Stimulated activated CD4-positive, alpha-beta T cell treated with anti-CD3 and anti-CD28 coated beads, Interleukin-12 subunit alpha, Interleukin-12 subunit beta, amount 100 ng/mL, for 4 hours (primary cell): ENCODE measurements at places on chromosomes 16 and 17.
A peak's percentile ranks its signal among the peaks of the same experiment; 100 is the strongest.

DNA sequence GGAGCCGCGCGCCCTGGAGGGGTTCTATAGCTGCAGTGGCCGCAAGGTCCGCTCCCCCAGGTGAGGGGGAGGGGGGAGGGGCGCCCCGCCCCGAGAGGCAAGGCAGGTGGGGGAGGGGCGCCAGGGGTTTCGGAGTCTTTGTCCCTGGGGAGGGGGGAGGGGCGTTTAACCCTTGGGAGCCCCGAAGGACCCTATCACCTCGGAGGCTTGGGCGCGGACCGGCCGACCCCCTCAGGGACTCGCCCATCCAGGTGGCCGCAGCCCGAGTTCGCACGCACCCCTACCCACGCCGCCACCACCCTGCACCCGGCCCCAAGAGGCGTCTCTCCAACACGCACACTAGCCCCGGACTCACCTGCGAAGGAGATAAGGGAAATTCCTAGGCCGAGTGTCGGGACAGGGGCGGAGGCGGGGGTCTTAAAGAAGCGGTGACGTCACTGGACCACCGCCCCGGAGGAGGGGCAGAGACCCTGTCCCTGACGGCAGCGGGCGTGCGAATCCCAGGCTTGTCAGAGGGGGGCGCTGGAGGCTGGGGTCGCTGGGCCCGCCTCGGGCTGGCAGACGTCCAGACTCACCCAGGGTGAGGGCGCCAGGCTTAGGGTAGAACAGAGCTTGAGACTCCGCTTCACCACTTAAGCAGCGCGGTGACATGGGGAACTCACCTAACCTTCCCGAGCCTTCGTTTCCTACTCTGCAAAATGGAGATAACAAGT is at the start of gene CLDN6:
TSS of gene CLDN6 (minus strand) at position 390 of the 713 bp plus-strand sequence. CDS start 2,162 bp downstream, outside the sequence.
- DNase-seq: no peak

DNA sequence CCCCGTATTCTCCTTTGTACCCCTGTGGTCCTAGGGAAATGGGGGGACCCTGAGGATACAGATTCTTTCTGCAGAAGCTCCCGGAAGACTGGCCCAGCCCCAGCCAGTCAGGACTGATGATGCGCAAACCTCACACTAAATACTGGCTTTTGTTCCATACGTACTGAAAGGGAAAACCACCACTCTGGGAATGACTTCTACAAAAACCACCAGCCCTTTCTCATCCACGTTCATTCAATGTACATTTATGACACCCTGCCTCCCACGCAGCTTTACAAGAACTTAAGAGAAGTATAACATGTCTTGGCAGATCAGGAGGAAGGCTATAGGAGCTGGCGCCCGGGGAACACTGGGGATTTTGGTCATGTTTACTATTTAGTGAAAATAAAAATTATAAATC is 70.6 kb downstream of the MARCHF10 start:
- DNase-seq: no peak

GRCh38 chr17:66929591-66929990 is 34.9 kb upstream of the CACNG4 start:
- DNase-seq: no peak

DNA sequence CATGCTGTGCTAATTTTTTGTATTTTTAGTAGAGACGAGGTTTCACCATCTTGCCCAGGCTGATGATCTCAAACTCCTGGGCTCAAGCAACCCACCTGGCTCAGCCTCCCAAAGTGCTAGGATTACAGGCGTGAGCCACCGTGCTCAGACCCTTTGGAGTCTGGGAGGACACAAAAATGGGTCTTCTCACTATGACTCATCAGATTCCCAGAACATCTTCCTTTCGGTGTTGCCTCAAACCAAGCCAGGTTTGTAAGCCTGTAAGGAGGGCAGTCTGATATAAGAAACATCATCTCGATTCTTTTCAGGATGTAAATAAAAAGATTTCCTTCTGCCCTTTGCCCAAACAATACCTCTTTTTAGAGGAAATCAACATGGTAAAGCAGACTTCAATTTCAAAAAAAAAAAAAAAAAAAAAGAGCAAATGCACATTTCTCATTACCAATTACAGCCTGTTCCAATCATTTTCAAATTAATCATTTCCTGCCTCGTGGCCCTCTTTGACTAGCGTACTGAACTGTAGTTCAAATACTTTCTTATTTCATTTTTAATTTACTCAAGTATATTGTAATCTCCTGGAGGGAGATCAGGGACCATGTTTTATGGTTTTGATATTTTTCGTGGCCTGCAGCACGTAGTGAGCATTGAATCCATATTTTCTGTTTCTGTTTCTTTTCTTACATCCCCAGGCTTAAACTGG is 409.6 kb downstream of the GRIN2A start:
- no peak for DNase-seq

DNA sequence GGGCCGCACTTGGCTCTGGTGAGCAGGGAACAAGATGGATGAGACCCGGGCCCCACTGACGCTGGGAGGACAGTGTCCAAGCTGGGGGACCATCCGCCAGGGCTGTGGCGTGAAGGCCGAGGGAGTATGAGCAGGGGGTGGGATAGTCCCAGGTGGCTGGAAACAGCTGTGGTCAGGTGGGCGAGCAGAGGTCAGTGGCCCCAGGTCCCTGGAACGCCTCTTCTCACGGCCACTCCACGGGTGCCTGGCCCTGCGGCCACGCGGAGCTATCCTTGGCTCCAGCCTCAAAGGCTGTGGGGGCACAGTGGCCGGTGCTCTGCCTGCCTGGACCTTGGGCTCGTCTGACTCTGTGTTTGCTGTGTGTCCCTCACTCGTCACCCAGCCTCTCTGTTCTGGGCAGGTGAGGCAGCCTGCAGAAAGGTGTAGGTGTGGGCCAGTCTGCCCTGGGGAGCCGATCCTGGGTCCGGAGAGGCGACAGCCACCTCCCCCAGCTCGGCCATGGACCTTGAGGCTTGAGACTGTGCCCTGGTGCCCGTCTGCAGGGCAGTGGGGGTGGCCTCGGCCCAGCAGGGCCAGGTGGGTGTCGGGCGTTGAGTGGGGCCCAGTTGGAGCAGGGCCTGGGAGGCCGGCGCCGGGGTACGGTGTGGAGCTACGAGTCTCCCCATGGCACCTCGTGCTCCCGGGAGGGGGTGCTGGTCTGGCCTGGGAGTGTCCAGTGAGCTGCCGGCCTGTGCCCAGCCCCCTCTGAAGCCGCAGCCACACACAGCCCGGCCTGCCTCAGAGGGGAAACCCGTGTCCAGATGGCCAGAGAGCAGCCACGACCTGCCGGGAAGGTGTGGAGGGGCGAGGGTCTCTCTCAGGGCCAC is 10.0 kb downstream of the CACNA1H start:
- no peak for DNase-seq

GRCh38 chr17:18257982-18258355 is 569 bp downstream of the FLII start:
- peak; percentile 37 for DNase-seq

- no peak for DNase-seq
Observed at GRCh38 chr17:50096758-50097157, 1.6 kb downstream of the PDK2 start.

DNA sequence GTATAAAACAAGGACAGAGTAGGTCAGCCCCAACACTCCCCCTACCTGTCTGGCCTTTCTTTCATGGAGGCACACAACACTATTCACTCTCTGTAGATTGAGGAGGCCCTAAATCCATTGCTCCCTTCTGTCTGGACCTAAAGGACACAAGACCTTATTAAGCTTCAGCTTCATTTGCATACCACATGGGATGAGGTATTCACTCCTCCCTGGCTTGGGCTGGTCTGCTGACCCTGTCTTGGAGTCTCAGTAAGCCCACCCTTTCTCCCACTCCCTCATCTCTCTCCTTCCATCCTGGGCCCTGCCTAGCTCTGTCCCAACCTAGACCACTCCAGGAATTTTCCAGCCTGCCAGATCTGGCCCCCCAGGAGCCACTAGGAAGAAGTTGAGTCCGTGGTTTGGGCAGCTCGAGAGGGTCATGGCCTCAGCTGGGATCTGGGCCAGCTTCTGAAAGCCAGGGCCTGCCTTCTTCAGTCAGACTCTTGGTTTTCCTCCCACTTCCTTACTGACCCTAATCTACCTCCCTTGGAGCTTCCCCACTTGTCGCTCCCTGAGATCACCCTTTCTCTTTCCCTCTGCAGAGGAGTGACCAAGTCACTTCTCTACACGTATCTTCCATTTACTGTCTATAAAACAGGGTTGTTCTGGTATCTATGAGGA is 6.5 kb upstream of the LLGL1 start:
- no peak for DNase-seq

- peak; percentile 25 for DNase-seq
Observed at GRCh38 chr16:81873843-81874752, 95.0 kb downstream of the PLCG2 start.

DNA sequence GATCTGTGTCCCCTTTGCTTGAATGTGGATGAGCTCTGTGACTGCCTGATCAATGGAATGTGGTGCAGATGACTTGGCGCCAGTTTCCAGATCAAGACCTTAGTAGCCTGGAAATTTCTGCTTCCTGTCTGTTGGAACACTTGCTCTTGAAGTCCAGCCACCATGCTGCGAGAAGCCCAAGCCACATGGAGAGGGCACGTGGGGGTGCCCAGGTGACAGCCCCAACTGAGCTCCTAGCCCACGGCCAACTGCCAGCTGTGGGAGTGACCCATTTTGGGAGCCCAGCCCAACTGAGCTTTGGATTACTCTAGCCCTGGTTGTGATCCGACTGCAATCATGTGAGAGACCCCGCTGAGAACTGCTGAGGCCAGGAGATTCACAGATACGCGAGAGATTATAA is 3.3 kb upstream of the ITGAM start:
- no peak for DNase-seq

DNA sequence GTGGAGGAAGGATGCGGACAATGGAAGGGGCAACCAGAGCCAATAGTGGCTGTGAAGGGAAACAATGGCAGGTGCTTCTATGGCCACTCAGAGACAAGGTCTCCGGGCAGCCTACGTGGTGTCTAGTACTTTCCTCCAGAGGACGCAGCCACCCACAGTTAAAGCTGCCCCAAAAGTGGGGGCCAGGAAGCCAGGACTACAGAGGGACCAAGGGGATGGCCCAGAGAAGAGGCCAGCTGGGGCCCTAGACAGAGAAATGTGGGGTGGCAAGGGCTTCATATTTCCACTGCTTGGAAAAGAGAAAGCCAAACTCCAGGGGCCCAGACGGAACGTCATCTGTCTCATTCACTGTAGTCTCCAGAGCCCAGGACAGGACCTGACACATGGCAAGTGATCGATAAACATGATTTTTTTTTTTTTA is 837 bp upstream of the PER1 start:
- DNase-seq: no peak

GRCh38 chr16:66014221-66014620 is 352.3 kb upstream of the CDH5 start:
- no peak for DNase-seq

- peak; percentile 24 for DNase-seq
Observed at GRCh38 chr16:89363621-89364393, 126.6 kb downstream of the ANKRD11 start.

- no peak for DNase-seq
Observed at GRCh38 chr17:56434610-56435009, 158.9 kb upstream of the NOG start.

DNA sequence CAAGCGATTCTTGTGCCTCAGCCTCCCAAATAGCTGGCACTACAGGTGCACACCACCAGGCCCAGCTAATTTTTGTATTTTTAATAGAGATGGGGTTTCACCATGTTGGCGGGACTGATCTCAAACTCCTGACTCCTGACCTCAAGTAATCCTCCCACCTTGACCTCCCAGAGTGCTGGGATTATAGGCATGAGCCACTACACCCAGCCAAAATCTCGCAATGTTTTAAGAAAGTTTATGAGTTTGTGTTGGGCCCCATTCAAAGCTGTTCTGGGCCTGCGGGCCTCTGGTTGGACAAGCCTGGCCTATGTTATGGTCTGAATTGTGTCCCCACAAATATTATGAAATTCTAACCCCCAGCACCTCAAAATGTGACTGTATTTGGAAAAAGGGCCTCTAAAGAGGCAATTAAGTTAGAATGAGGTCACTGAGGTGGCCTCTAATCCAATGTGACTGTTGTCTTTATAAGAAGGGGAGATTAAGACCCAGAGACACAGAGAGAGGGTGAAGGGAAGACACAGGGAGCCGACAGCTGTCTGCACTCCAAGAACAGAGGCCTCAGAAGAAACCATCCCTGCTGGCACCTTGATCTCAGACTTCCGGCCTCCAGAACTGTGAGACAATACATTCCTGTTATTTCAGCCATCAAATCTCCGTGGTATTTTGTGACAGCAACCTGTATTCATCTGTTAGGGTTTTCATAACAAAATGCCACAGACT is 469.9 kb downstream of the HS3ST4 start:
- no peak for DNase-seq

DNA sequence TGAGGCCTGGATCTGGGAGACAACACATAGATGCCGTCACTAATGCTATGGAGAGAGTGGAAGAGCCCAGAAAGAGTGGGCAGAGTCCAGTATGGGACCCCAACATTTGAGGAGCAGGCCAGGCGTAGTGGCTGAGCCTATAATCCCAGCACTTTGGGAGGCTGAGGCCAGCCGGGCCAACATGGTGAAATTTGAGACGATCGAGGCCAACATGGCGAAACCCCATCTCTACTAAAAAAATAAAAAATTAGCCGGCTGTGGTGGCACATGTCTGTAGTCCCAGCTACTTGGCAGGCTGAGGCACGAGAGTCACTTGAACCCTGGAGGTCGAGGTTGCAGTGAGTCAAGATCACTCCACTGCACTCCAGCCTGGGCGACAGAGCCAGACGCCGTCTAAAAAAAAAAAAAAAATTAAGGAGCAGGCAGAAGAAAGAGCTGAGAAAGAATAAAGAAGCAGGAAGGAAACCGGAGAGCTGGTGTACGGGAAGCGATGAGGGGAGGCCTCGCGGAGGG is 6.0 kb upstream of the DNAI2 start:
- no peak for DNase-seq

GRCh38 chr17:83183145-83183948 is 103.9 kb downstream of the METRNL start:
- no peak for DNase-seq

GRCh38 chr17:19573075-19573474 is 39.4 kb downstream of the SLC47A1 start:
- no peak for DNase-seq

GRCh38 chr16:58044266-58045019 is 18.9 kb downstream of the MMP15 start:
- no peak for DNase-seq

DNA sequence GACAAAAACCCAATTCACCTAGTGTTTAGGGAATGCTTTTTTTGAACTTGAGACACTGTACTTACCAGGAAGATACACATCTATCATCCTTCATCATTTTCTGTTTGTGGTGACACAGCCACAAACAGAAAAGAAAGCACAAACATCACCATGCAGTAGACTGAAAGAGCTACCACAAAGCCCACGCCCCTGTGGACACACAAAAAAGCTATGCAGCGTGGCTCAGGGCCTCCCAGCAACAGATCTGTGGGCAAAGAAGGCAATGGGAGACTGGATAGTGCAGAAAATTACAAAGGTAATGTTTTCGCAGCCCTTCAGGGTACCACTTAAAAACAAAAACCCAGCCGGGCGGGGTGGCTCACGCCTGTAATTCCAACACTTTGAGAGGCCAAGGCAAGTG is 9.6 kb downstream of the COTL1 start:
- no peak for DNase-seq

DNA sequence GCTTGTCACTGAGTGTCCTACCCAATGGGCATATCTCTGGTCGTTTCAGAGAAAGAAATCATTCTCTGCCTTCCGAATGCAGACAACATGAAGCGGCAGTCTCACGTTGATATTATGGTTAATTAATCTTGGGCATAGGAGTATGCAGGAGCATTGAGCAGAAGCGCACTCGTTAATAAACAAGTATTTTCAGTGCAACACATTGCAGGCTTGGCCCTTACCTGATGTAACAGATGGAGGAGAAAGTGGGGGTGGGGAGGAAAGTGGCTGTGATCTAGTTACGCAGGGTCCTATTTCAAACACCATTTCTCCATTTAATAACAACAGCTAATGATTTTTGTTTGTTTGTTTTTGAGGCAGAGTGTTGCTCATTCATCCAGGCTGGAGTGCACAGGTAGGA is 414.0 kb upstream of the RBFOX1 start:
- no peak for DNase-seq
